Natural killer cell treated with Interleukin-12 subunit alpha and Interleukin-12 subunit beta and Interleukin-15 and Interleukin-18, amount 100 ng/mL, for 72 hours (primary cell): ENCODE measurements at places on chromosomes 16 and 17. TPM values are rescaled to one million over a fixed set of nuclear protein-coding genes. Genes with fewer than 3 reads are reported as not detected.

DNA sequence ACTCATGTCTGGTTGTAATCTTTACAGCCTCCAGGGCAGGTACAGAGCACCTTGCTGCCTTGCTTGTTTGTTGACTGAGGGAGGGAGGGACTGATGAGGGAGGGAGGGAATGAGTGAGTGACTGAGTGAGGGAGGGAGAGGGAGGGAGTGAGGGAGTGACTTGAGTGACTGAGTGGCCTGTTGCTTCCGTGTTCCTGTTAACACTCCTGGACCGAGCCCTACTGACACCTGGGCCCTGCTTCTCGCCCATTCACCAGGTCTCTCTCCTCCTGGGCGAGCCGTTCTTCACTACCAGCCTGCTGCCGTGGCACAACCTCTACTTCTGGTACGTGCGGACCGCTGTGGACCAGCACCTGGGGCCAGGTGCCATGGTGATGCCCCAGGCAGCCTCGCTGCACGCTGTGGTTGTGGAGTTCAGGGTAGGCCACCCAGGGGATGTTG lies 41.2 kb downstream of the PRMT7 start:
- DNase-seq = no peak

GRCh38 chr17:6105649-6106007 lies 35.4 kb downstream of the WSCD1 start:
- DNase-seq = no peak

GRCh38 chr16:86363836-86364618 lies 146.3 kb upstream of the FOXF1 start:
- no peak for DNase-seq

DNA sequence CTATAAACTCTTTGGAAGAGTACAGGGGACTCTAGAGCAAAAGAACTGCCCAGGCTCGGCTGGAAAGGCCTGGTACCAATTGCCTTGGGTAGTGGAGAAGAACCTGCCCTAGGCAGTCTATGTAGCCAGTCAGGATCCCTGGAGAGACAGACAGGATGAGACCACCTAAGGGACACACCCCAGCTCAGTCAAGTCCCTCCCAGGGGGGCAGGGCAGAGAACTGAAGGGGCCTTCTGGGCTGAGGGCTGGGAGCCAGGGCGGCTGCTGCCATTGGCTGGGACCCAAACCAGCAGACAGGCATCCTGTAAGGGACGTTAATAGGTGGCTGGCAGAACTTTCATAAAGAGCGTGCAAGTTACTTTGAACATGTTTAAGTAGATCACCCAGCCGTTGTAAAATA lies 12.8 kb upstream of the SLC38A8 start:
- DNase-seq = no peak

DNA sequence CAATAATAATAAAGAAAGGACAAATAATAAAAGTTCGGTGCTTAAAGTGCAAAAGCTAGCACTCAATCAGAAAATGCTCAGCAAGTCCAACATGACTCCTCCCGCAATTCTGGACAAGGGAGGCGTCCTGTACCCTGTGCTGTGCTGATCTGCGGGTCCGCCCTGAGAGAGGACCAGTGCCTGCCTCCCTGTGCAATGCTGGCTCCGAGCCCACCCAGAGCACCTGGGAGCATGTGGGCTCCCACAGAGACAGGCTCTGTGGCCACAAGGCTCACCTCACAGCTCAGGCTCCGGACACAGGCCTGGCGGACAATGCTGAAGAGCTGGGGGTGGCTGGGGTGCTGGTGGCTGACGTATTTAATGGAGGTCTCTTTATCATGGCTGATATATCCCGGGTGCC lies 11.1 kb downstream of the FLCN start:
- no peak for DNase-seq

MARCHF10 gene
- not detected for total RNA-seq

- no peak for DNase-seq
Measured at GRCh38 chr17:46984892-46985291, 5.8 kb upstream of the RPRML start.

DNA sequence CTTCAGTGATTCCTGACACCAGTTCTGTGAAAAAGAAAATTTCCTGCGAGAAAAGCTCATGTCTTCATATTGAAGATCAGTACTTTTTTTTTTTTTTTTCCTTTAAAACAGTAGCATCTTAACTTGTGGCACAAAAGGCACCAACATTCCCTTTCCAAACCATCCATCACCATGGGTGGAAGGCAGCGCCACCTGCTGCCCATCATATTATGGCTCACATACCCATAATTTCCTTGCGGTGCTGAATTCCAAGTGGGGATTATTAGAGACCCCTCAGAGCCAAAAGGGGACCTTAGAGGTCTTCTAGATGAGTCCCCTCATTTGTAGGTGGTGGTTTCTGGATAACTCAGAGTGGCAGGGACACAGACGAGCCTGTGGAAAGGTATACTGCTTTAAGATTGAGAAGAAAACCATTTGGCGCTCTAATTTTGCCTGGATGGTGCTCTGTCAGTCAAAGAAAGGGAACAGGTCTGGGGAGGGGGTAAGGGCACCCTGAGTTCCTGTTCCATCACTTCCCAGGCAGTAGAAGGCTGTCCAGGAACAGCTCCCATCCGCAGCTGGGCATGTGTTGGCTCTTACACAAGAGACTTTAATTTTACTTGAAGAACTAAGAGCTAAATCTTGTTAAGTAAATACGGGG lies 7.9 kb upstream of the SOST start:
- no peak for DNase-seq

CBFA2T3 gene
- total RNA-seq = 2.3 TPM

SLC16A6 gene
- total RNA-seq = 2.4 TPM

MPG gene
- total RNA-seq = 43.8 TPM

- DNase-seq = peak; percentile 22
Measured at GRCh38 chr16:3553138-3553923, 23.9 kb downstream of the NLRC3 start.

ZFPM1 gene
- total RNA-seq = 23.5 TPM

GRCh38 chr16:4639899-4640509 lies 15.4 kb downstream of the MGRN1 start:
- DNase-seq = no peak

DNA sequence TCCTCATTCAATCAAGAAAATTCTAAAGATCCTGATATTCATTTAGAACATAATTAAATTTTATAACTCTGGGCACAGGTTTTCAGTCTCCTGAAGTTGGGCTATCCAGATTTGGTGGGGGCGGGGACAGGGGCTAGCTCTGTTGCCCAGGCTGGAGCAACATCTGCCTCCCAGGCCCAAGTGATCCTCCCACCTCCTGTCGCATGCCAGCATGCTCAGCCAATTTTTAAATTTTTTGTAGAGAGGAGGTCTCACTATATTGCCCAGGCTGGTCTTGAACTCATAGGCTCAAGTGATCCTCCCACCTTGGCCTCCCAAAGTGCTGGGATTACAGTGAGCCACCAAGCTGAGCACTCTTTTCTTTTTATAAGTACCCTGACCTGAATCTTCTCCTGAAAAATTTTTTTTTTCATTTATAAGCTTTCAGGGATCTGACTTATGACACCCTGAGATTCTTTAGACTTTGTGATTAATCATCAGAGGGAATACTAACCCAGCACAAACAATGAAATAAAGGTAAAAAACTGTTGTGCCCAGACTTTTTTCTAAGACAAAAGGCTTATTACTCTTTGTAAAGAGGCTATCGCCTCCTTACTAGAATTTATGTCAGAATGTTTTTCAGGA lies 62.6 kb downstream of the TUBD1 start:
- DNase-seq = no peak

DNA sequence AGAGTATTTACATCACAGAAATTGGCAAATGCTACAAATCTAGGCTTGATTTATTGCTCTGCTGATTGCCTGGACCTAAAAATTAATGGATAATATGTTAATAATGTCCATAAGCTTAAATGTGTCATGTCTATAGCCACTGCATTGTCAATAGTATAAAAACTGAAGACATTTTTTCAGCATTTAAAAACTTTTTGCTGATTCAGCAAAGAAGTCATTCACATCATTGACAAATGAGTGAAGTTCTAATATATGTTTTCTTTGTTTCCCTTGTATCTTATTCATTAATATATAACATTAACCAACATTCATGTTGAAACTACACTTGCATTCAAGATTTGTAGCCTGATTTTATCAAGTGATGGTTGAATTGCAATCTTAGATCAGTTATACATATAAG lies 214.7 kb upstream of the XYLT1 start:
- no peak for DNase-seq

TIGD7 gene
- 6.7 TPM for total RNA-seq

- DNase-seq = no peak
Measured at GRCh38 chr16:2455081-2455845, 4.6 kb upstream of the TEDC2 start.

GRCh38 chr17:65638221-65638975 lies 77.0 kb upstream of the AXIN2 start:
- no peak for DNase-seq

HOXB4 gene
- 8.2 TPM for total RNA-seq

- DNase-seq = no peak
Measured at GRCh38 chr17:10871914-10872313, 34.0 kb upstream of the PIRT start.

GRCh38 chr17:13996276-13996675 lies 73.0 kb upstream of the COX10 start:
- no peak for DNase-seq

DNA sequence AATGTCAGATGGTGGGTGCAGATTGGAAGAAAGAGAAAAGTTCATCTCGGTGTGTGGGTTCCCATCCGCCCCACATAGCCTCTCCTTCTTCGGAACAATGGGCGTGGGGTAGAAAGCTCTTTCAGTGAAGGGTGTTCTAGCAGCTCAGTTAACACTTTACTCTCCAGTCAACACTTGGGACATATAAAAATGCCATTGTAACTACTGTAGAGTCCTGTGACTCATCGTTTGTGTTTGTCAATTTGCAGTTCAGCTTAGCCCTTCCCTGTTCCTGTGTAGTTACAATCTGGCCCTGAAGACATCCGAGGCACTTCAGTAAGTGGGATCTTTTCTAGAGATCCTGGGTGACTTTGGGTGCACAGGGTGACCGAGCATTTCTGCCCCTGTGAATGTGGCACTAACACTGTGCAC lies 11.5 kb upstream of the CLEC18C start:
- DNase-seq = no peak

MYH2 gene
- total RNA-seq = not detected

- DNase-seq = no peak
Measured at GRCh38 chr16:22053921-22054341, 38.4 kb upstream of the VWA3A start.

DNA sequence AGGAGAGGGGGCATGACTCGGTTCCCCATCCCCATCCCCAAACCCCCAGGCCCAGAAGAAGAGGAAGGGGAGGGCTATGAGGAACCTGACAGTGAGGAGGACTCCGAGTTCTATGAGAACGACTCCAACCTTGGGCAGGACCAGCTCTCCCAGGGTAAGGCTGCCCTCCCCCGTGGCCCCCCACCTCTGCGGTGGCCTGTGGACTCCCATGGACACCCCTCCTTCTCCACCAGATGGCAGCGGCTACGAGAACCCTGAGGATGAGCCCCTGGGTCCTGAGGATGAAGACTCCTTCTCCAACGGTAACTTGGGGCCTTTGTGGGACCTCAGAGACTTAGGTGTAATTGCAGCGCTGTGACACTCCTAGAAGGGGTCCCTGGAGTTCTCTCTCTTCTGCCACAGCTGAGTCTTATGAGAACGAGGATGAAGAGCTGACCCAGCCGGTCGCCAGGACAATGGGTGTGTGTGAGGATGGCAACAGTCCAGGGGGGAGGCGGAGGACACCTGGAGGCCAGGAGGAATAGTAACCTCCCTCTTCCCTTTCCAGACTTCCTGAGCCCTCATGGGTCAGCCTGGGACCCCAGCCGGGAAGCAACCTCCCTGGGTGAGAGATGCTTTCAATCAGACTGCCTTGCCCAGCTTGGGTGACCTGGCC lies 5.6 kb downstream of the CD19 start:
- no peak for DNase-seq

DNA sequence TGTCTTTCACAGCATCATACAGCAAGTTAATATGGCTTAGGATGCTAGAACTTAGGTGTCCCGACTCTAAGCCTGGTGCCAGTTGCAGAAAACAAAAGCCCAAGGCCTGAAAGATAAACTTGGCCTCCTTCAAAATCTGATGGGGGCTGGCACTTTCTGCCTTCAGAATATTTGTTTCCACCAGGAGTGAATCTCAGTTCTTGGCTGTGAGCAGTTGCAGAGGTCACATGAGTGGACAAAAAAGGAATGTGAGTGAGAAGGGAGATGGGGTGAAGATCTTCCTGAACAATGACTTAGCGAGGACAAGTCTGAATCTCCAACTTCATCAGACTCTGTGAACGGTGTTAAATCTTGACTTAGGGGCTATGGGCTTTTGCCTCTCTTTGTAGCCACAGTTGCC lies 46.6 kb downstream of the HOXB1 start:
- no peak for DNase-seq

PHOSPHO1 gene
- not detected for total RNA-seq

- no peak for DNase-seq
Measured at GRCh38 chr17:43014649-43015542, 7.3 kb downstream of the VAT1 start.

DNA sequence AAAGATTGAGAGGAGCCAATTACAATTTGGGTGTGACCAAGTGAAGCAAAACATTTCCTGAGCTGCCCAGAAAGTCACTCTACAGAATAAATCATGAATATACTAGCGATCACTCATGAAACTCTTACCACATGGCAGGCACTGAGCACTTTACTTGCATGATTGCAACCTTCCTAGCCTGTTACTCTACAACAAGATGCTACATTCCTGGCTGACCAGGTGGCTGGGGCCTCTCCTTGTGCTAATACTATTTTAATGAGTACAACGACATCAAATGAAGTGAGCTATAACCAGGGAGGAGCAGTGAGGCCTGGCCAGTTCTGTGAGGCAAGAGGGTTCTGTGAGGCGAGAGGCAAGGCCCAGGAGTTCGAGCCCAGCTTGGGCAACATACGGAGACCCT lies 75.2 kb downstream of the CPPED1 start:
- no peak for DNase-seq

PRR15L gene
- not detected for total RNA-seq

DNA sequence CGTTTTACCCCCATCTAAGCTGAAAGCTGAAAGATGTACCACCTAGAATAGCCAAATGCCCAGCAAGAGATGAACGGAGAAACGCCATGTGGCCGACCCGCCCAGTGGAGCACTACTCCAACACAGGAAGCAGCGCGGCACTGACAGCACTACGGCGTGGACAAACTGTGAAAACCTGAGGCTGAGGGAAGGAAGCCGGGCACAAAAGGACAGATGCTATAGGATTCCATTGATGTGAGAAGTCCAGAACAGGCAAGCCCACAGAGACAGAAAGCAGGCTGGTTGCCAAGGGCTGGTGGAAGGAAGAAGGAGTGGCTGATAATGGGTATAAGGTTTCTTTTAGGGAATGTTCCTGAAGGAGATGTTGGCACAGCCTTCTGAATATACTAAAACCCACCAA lies 29.4 kb upstream of the SLC38A8 start:
- DNase-seq = no peak

- no peak for DNase-seq
Measured at GRCh38 chr16:86892509-86892908, 314.2 kb downstream of the FOXL1 start.

NRN1L gene
- 1.2 TPM for total RNA-seq

FKBP10 gene
- total RNA-seq = 0.64 TPM
